ENCODE measurements at places on chromosomes 16 and 17.
A peak's percentile ranks its signal among the peaks of the same experiment; 100 is the strongest.

DNA sequence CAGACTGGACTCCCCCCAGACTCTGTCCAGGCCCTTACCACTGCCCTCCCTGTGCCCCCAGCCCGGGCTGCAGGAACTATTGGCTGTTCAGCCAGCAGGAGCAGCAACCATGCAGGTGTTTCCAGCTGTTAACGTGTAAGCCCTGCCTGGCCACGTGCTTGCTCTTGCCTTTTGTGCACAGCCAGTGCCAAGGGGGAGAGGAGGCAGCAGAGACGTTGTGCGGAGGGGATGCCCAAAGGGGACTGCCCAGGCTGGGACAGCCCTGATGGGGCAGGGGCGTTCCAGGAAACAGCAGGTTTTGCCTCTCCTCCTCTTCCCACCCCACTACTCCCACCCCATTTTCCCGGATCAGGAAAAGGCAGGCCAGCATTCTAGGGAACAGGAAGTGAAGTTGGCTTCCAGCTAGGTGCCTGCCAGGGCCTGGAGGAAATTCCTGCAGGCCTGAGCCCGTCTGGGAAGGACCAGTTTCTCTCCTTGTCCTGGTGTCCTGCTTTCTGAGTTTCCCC lies 16.7 kb upstream of the LASP1NB start:
- no peak for DNase-seq

- no peak for DNase-seq
These were observed 451.2 kb upstream of the PSMD7 start for GRCh38 chr16:73845238-73846006.

DNA sequence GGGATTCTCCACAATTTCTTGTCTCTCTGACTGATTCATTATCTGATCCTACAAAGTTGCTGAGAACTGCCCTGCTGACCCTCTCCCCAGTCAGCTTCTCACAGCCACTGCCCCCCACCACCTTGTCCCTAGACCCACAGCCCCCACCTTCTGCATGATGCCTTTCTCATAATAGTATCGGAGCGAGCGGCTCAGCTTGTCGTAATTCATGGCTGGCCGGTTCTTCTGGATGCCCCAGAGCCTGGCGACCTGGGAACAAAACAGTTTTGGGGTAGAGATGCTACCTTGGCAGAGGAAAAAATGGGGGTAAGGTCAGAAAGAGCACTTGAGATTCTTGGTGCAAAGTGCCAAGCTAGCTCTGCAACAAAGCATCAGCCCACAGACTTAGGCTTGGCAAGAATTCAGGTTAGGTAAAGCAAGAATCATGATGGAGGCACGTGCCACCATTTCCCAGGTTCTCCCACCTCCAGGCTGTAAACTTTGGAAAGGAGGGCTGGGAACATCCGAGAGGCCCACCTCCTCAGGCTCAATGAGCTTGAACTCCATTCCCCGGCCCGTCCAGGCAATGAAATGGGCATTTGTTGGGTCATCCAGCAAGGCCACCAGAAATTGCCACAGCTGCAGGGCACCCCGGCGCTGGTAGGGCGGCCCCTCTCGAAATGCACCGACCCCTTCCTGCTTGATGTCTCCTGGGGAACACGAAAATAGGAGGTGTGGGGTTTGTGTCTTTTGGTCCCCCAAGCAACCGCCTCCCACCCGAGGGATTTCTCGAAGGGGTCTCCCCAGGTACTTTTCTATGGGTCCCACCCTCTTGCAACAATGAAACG lies 16.9 kb downstream of the ETV4 start:
- DNase-seq: no peak

DNA sequence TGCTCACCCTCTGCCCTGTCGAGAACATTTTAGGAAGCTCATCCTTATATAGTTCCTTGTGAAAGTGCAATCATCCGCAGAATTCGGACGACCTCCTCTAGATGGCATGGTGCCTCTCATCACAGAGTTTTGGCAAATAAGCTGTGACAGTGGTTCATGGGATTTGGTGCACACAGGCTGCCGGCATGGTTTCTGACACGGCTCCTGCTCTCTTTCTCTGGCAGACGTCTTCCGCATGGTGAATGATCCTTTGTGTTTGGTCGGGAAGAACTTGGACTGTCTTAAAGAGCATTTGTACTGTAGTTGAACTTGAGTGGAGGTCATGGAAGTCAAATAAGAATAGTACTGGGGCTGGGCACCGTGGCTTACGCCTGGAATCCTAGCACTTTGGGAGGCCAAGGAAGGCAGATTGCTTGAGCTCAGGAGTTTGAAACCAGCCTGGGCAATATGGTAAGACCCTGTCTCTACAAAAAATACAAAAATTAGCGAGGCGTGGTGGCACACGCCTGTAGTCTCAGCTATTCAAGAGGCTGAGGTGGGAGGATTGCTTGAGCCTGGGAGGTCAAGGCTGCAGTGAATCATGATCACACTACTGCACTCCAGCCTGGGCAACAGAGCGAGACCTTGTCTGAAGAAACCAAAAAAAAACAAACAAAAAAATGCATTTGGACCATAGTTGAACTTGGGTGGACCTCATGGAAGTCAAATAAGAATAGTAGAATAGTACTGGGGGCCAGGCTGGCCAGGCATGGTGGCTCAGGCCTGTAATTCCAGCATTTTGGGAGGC lies 34.7 kb upstream of the NAT9 start:
- DNase-seq: no peak

GRCh38 chr17:57090560-57091185 lies 5.6 kb downstream of the AKAP1 start:
- DNase-seq: no peak

DNA sequence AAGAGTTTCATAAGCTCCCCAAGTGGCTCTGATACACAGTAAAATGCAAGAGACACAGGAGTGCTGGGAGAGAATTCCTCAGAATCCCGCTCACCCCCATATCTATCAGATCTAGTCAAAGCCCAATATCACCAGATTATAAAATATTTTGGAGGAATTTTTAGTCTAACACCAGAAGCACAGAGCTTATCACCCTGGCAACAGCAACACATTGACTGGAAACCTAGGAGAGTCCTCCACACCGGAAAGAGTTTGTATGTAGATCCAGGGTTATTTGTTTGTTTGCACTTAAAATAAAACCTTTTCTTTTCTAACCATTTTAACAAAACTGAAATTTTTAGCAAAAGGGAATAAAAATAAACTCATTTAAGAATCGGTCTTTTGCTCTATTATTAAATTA lies 7.2 kb downstream of the SOX9 start:
- DNase-seq: no peak

GRCh38 chr16:57764341-57765159 lies 29.0 kb downstream of the KATNB1 start:
- peak; percentile 83 for DNase-seq

DNA sequence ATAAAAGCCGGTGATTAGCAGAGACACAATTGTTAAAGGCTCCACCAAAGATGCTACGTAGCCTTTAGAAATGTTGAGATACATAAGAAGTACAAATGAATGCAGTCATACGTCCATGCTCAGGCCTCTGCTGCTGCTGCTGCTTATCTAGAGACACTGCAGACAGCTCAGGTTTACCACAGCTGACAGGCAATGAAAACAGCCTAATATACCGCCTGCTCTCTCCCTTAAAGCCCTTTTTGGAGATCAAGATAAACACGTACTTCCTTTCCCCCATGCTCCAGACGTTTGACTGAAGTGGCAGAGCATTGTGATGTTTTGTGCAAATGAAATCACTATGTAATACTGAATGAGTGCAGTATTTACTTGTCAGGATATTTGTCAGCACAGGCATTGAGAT lies 185.3 kb downstream of the AATF start:
- peak; percentile 91 for DNase-seq

DNA sequence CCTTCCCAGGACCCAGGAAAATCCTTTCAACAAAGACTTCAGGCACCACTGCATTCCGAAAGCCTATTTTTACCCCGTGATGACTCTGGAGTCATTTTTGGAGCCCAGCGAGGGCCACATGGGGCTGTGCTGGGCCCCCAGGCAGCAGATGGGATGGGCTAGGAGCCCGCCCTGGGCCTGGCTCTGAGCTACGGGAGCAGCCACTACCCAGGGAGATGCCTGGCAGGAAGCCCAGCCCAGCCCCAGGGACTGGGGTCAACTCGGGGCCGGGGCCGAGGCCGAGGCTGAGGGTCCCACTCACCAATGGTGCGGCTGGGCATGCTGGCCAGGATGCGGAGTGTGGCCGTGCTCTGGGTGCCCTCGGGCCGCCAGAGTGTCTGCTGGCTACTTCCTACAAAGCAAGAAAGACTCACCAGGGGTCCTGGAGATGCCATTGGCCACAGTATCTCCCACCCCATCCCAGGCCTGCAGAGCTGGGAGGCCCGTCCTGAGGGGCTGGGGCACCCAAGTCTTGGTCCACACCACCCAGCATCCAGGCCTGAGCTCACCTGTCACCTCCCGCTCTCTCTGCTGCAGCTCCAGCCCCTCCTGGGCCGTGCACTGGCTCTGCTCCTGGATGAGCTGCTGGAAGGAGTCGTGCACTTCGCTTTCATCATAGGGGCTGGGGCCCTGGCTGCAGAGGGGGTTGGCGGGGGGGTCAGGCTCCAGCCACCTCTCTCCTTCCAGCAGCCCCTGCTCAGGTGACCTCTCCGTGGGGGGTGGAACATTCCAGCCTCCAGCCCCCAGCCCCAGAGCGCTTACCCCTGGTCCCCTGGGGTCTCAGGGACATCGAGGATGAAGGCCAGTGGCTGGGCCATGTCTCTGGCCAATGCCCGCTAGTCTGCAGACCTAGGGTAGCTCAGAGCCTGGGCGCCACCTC lies 2.3 kb downstream of the TMC6 start:
- no peak for DNase-seq

GRCh38 chr17:627051-627450 lies 87.6 kb downstream of the VPS53 start:
- no peak for DNase-seq
